ENCODE measurements at places on chromosomes 5 and 9.

DNA sequence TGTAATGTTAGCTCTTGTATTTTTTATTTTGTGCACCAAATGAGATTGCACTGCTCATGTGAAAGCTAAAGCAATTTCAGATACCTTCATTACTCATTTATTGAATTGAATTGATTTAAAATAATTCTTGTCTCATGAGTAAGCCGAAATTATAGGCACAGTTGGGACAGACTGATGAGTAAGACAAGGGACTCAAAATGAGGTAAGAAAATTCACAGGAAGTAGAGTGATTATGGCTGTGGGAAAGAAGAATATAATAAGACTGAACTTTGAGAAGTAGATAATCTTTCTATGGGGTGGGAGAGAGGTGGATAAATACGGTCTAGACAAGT, 51.1 kb downstream of the NUDT12 start:
- no peak for DNase-seq

DNA sequence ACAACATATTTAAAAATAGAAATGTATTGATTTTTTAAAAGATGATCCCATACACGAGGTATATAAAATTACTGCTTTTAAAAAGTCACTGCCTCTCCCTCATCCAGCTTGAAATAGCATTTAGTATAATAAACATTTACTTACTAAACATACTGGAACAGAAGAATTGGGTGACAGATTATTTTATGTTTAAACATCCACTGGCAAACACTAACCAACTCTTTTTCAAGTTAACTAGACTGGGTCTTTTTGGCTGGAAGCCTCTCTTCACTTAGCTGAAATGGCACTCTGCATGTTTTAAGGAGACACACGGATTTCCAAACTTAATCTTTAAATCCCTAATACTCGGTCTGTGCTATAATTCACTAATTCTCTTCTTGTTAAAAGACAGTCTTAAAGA, 19.0 kb downstream of the CTXN3 start:
- no peak for DNase-seq

- DNase-seq, result no peak
Observed at GRCh38 chr5:143583409-143583808, 179.9 kb upstream of the NR3C1 start.

DNA sequence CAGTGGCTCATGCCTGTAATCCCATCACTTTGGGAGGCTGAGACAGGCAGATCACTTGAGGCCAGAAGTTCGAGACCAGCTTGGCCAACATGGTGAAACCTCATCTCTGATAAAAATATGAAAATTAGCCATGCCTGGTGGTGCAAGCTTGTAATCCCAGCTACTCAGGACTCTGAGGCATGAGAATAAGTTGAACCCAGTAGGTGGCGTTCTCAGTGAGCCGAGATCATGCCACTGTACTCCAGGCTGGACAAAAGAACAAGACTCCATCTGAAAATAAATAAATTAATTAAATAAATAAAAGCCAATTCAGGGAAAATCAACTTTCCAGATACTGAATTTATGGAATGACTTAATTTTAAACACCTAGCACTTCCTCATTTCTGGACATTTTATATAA, 1722.1 kb downstream of the MAT2B start:
- DNase-seq, result no peak

- DNase-seq, result no peak
Observed at GRCh38 chr5:159552751-159553150, 222.5 kb upstream of the IL12B start.

GRCh38 chr9:113594484-113595299, 131.2 kb downstream of the RGS3 start:
- no peak for DNase-seq

DNA sequence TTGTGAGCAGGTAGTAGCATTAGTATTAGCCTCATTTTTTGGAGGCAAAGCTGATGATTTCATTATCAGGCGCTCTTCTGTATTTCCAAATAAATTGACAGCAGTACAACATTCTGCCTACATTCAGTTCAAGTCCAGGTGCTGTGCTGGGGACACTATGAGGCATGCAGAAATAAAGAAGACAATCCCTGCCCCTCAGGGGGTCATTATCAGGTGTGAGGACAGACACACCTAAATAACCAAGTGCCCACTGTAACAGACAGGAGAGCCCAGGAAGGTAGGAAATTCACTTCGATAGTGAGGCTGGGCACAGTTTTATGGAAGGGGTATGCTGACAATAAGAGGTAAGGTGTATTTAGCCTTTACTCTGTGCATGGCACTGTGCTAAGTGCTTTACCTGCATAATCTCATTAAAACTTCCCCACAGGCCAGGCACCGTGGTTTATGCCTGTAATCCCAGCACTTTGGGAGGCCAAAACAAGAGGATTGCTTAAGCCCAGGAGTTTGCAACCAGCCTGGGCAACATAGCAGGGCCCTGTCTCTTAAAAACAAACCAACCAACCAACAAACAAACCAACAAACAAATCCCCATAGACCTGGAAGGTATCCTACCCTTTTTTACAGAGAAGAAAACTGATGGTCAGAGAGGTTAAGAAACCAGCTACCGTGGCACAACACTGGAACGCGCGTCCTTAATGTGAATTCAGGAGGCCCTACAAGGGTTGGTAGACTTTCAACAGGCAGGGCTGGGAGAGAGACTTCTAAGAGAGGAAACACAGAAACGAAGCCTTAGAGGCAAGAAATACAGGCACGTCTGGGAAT, 17.5 kb upstream of the GPX3 start:
- DNase-seq, result no peak

Measured in HS-27A (cell line).